ENCODE measurements at places on chromosomes 4 and X.

DNA sequence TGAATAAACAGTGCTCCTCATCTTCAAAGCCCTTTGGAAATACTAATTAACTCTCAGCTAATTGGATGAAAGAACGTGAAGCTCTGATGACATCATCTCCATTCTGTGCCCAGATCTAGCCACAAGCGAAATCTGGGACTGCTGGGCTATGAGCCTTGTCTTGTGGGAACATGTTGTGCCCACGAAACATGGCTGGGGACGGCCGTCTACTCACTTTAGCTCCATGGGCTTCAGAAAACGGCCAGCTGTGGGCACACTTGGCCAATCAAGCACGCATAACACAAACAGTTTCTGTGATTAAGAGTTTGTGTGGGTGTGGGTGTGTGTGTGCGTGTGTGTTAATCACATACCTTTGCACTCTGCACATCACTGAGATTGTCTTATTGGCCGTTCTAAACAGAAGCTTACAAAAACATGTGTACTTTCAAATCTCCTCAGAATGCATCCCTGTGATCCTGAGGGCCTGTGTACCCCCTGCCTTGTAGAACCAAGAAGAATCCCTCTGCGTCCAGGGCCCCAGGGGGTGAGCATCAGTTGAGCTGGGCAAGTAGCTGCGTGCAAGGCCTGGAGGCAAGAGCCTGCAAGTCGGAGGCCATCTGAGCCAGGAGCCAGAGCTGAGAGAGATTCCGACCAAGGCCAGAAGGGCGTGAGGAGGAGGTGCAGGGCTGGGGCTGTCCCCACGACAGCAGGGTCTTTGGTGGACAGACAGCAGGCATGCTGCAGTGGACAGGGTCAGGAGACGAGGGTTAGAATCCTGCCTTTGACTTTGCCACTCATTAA, 18.7 kb upstream of the ZNF185 start:
- DNase-seq: no peak

GRCh38 chrX:21374994-21375707, 933 bp downstream of the CNKSR2 start:
- no peak for DNase-seq

DNA sequence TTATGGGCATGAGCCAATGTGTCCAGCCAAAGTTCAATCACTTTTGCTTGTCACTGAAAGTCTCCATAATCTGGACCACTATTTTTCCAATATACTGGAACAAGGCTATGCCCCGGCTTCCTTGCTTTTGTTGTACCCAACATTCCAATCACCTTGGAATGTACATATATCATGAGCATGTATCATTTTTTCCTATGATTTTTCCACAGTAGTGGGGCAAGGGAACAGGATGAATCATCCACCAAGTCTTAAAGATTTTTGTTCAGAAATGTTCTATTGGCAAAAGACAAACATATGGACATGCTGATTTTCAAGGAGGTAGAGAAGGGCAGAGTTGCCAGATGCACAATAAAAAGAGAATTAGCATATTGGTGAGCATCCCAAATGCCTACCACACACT, 548.1 kb upstream of the INTU start:
- DNase-seq: peak; percentile 47

GRCh38 chrX:43734444-43734843, 78.3 kb downstream of the MAOA start:
- DNase-seq: no peak

DNA sequence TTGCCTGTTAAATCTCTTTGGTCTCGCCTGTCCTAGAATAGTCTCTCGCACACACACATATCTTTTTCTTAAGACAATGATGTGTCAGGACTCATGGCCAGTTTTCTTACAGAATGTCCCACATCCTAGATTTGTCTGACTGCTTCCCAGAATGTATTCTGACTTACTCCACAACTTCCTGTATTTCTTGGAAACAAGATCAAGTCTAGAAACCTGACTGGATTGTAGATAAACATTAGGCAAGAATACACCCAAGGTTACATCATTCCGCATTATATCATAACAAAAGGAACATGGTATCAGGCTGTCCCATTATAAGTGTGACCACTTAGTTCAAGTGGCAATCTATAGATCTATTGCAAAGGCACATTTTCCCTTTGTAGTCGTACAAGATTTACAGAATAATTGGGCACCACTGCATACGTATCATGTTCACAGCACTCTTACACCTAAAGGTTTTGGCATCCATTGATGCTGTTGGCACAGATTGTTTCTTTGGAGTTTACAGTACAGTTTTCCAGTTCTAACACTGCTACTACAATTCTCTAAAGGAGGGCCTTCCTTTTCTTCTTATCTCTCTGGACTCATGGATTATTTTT, 56.4 kb downstream of the FBXW7 start:
- peak; percentile 30 for DNase-seq

GRCh38 chr4:142683997-142684396, 162.1 kb downstream of the INPP4B start:
- peak; percentile 67 for DNase-seq

GRCh38 chr4:141241986-141242385, 21.3 kb downstream of the ZNF330 start:
- peak; percentile 22 for DNase-seq

- no peak for DNase-seq
Measured at GRCh38 chr4:38090455-38091246, 130.5 kb downstream of the PTTG2 start.

GRCh38 chr4:94583914-94584641, 132.3 kb downstream of the PDLIM5 start:
- no peak for DNase-seq

GRCh38 chr4:95013236-95013635, 255.5 kb downstream of the BMPR1B start:
- no peak for DNase-seq

- no peak for DNase-seq
Measured at GRCh38 chrX:108945883-108946523, 209.6 kb upstream of the IRS4 start.

GRCh38 chrX:39836802-39837420, 260.8 kb downstream of the BCOR start:
- DNase-seq: no peak

- DNase-seq: no peak
Measured at GRCh38 chr4:6983544-6984142, 59.5 kb upstream of the TADA2B start.

DNA sequence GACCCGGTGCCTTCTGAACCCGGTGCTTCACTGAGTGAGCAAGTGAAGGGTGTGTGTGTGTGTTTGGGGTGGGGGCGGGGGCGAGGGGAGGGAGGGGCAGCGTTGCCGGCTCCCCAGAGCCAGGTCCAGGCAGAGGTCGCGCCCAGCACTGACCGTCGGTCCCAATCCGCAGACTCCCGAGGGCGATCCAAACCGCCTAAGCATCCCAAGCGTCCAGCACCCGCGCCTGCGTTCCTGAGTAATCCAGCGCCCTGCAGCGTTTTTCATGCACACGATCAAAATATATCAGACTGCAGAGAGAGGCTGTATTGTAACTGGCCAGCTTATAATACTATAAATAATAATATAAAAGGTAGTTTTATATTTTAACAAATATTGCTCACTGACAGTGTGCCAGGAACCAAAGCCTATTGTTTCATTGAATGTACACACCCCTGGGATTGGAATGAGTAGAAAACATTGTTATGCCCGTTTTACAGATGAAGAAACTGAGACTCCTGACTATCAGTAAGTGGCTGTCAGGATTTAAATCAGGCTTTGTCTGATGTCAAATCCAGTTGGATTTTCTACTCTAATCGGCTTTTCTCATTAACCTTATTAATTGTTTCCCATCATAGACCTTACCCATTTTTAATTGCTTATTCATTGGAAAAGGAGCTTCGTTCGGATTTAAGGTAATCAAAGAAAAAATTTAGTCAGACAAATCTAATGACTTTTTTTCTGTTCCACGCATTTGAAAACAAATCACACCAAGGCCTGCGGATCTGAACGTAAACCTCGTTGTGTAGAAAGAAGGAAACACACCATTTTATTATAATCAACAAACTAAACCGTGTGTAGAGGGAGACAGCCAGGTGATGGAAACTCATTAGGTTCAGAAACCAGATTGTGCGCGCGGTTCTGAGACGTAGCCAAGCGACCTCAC, 4.0 kb upstream of the NKX3-2 start:
- no peak for DNase-seq

- DNase-seq: no peak
Measured at GRCh38 chrX:13540602-13541001, 28.8 kb upstream of the EGFL6 start.

DNA sequence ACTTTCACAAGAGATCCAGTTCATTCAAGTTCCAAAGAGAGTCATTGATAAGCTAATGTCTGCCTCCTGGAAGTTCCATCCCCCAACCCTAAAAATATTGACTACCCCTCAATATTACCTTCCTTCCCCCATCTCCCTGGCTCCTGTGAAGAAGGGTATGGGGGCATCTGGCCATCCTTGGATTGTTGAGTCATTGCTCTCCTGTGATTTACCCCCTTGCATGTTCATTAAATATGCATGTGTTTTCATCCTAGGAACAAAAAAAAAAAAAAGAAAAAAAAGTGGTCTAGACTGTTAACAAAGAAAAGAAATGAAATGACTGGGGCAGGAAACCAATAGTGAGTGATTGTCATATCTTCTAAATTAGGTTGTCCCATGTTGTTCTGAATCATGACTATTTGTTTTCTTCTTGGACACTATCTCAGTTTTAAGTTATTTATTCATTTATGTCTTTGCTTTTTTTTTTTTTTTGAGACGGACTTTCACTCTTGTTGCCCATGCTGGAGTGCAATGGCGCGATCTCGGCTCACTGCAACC, 51.9 kb upstream of the HUWE1 start:
- DNase-seq: no peak

DNA sequence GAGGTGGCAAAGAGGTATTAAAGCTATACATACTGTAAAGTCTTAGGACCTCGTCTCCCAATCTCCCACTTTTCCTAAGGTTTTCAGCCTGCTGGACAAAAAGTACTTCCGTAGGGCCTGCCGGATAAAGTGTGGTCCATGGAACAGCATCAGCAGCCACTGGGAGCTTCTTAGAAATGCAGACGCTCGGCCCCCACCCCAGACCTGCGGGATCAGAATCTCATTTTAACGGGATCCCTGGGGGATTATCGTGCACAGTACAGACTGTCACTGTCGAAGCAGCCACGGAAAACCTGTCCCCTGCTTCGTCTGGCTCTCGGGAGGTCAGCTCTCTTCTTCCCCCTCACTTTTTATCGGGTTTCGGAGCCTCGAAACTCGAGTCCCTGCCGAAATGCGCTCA, 802 bp downstream of the ADGRG2 start:
- DNase-seq: no peak

GRCh38 chr4:48914311-48914710, 7.7 kb upstream of the OCIAD2 start:
- no peak for DNase-seq

- no peak for DNase-seq
Measured at GRCh38 chrX:14363728-14364127, 165.6 kb upstream of the GLRA2 start.

DNA sequence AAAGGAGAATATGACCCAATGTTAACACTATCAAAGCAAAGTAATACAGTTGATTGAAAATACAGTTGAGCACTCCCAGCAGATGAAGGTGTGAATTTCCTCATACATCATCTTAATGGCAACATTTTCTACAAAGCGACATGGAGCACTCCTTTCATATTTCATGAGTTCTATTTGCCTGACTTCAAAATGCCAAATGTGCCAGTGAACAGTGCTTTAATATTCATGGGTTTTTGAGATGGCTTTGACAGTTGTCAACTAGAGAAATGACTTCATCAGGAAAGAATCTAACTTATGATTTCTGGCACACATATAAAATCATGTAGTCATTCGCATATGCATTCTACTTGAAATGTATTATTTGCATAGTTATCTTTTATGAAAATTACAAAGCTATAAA, 222.4 kb downstream of the GALNTL6 start:
- DNase-seq: no peak

- peak; percentile 85 for DNase-seq
Measured at GRCh38 chr4:73705056-73705432, 35.3 kb upstream of the CXCL8 start.

GRCh38 chr4:141501395-141501794, 135.0 kb upstream of the IL15 start:
- peak; percentile 43 for DNase-seq

- DNase-seq: no peak
Measured at GRCh38 chr4:3703677-3704521, 62.3 kb upstream of the ADRA2C start.

- DNase-seq: no peak
Measured at GRCh38 chrX:110588164-110588563, 207.5 kb downstream of the CHRDL1 start.

DNA sequence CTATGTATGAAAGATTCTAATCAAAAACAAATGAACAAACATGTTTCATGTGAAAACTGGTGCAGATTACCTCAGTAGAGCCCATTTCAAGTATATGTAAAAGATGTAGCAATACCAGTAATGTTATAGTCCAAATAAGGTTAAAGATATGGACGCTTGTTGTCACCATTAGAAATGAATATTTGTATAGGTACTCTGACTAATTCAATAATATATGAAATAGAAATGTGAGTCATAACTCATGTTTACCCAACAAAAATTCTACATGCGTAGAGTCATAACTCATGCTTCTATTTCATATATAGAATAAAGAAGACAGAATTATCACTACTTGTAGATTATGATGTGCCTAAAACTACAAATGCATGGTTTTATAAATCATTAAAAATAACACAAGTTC, 739.1 kb upstream of the DIAPH2 start:
- no peak for DNase-seq

GRCh38 chr4:52367282-52367830, 291.7 kb downstream of the USP46 start:
- no peak for DNase-seq

DNA sequence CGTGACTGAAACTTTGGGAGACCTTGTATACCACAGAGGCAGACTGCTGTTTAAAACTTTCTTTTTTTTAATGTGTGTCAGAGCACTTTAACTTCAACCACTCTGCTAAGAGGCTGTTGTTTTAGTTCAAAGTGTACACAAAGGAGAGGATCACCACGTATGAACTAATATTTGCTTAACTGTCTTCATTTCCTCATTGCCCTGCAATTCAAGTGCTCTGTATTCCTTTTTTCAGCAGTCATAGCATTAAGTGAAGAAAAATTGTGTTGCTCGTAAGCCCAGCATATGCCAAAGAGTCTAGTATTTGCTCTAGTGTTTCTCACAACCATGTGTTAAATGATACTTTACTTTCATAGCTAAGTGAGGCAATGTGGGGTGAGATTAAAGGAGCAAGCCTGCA, 63.0 kb upstream of the HHIP start:
- no peak for DNase-seq

GRCh38 chrX:115531818-115532403, 29.1 kb upstream of the PLS3 start:
- DNase-seq: peak; percentile 24

DNA sequence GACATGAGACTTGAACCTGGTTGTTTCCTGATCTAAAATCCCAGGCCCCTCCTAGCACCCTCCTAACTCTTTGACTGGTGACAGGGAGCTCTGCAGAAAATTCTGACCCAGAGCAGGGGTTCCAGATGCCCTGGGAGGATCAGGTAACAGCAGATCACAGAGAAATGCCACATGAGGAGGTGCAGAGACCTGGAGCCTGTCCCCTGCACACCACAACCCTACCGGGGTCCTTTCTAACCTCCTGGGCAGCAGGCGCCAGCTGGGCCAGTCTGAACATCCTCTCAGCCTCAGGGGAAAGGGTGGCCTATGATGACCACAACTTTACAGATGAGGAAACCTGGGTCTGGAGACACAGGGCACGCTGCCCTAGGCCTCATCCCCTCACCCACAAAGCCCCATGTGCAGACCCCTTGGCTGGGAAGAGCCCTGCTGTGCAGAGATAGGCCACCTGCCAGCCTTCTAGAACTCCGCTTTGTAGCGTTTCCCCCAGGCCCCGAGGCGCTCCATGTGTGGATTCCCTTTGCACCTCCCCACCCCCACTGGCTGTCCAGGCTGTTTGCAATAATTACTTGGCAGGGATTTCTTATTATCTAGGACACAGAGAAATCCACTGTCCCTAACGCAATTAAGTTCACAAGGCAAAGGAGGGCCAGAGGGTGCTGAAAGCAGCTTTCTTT, 36.5 kb downstream of the WDR1 start:
- DNase-seq: no peak

All from AG10803 (cell line).